Fibroblast of skin of right quadriceps (primary cell): ENCODE measurements at places on chromosomes 1 and 21.

- no peak for DNase-seq
These were observed 47.9 kb upstream of the LAPTM5 start for GRCh38 chr1:30805304-30806003.

DNA sequence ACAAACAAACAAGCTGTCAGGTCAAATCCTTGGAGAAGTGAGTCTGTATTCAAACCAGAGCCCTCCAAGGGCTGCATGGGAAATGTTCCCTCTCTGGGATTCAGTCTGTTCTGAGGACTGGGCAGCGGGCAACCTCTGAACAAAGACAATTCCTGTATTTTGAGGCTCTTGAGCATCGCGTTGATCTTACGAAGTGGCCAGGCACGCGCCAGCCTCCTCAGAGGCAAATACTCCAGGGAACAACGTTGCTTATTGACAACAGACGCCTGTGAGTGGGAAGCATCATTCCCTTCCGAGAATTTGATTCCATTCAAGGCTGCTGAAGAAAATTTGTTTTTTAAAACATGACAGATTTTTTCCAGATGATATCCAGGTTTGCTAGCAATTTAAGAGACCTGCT lies 20.0 kb upstream of the TACSTD2 start:
- DNase-seq = no peak

- DNase-seq = no peak
These were observed 35.7 kb upstream of the CLSTN1 start for GRCh38 chr1:9859281-9860014.

DNA sequence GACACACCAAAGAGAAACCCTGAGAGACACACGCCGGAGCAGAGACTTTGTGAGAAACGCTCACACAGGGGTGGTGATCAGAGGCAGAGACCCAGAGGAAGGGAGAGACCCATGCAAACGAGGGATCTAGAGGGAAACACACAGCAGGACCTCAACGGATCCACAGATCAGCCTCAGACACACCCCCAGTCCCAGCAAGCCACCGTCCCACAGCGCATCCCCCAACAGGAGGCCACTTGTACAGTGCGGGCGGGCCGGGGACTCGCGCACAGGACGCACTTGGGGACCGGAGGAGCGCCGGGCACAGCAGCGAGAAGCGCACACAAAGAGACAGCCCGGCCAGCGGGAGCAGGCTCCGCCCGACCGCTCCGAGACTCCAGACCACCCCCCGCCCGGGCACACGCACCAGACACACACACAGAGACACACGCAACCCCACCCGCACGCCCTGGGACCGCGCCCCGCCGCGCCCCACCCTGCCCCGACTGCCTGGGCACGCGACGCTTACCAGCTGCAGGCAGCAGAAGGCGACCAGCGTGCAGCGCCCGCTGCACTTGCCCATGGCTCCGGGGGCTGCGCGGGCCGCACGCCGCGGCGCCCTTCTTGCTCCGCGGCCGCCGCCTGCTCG lies 587 bp downstream of the NKAIN1 start:
- DNase-seq = no peak

DNA sequence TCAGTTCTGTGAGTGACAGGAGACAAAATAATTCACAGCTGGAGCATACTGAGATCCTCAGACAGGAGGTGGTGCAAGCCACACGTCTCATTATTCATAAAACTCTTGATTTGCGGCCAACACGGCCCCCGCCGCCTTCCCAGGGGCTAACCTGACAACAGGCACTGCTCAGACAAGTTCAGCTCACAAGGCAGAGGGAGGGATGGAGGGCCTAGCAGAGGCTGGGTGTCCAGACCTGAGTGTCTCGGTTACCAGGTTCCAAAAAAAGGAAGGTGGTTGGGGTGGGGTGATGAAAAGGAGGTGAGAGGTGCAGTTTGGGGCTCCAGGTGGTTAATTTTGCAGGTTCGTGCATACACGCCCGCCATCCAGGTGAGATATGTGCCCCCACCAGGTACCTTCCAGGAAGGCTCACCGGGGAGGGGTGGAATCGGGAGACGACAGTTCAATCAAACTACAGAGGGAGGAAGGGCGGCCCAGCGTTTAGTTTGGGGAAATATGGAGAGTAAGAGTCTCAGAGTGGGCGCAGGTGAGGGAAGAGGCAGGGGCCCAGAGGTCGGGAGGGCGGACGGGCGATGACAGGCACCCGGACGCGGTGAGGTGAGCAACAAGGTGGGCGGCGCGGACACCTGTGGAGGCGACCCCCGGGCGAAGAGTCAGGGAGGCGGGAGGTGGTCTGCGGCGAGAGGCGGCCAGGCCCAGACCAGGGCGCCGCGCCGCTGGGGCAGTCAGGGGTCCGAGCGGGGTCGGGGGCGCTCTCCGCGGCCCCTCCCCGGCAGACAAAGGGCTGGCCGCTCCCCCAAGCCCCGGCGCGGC lies 629 bp downstream of the CTNNBIP1 start:
- no peak for DNase-seq

GRCh38 chr1:230857077-230857476 lies 11.2 kb downstream of the C1orf198 start:
- DNase-seq = no peak

- DNase-seq = peak; percentile 89
These were observed 125.0 kb upstream of the JUN start for GRCh38 chr1:58908561-58909560.

- DNase-seq = no peak
These were observed 18.9 kb downstream of the FAAH start for GRCh38 chr1:46412893-46413595.

GRCh38 chr1:229171934-229172333 lies 99.0 kb upstream of the RAB4A start:
- DNase-seq = no peak

GRCh38 chr1:52057876-52058415 lies 1.9 kb downstream of the BTF3L4 start:
- peak; percentile 17 for DNase-seq

DNA sequence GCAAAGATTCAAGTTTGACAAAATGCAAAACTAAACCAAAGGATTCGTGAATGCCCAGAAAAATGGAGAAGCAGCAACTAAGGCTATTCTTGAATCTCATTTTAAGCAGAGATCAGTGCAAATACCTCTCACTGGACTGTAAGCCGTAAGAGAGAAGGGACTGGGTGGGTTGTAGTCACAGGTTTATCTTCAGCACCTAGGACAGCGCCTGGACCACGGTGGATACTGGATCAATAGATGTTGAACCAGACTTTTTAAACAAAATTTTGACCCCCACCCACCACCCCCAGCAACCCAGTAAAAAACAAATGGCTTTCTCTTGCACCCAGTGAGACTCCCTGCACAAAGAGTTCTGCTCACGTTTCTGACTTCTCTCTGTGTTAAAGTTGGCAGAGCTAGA lies 347.1 kb downstream of the AJAP1 start:
- DNase-seq = no peak

DNA sequence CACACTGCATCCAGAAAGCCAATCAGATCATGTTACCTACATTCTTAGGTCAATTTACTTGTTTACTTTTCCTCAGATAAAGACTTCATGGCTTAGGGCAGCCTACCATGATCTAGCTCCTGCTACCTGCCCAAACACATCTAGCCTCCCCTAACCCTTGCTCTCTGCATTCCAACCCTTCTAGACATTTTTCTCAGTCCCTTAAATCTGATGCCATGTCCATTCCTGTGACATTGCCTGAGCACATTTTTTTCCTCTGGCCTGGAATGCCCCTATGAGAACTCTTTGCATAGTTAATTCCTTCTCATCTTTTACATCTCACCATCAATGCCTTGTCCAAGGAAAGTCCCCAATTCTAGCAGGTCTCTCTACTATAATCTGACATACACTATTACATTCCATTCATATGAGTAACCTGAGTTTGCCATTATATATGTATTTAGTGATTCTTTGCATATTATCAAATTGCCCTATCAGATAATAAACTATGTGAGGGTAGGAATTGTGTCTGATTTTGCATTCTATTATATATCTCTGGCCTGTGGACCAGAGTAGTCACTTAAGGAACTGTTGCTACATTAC lies 166.9 kb downstream of the COL11A1 start:
- DNase-seq = peak; percentile 1

DNA sequence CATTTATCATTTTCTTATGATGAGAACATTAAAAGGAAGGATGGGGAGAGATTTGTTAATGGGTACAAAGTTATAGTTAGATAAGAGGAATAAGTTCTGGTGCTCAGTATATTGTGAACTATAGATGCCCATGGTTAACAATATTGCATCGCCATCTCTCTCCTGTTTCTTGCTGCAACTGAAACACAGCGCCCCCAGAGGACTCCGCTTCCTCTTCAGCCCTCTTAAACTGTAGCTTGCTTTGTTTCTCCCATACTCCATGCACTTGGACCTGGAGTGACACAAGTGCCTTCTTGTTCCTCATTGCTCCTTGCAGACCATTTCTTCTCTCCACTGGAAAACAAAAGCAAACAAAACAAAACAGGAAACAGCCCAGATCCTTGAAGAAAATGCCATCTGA lies 70.1 kb upstream of the NTPCR start:
- DNase-seq = peak; percentile 17

- DNase-seq = peak; percentile 45
These were observed 10.4 kb upstream of the KLF17 start for GRCh38 chr1:44108241-44108640.

GRCh38 chr1:201703621-201704438 lies 125.1 kb upstream of the IPO9 start:
- peak; percentile 74 for DNase-seq

- DNase-seq = peak; percentile 30
These were observed 46.3 kb upstream of the IRF2BP2 start for GRCh38 chr1:234656070-234656895.

DNA sequence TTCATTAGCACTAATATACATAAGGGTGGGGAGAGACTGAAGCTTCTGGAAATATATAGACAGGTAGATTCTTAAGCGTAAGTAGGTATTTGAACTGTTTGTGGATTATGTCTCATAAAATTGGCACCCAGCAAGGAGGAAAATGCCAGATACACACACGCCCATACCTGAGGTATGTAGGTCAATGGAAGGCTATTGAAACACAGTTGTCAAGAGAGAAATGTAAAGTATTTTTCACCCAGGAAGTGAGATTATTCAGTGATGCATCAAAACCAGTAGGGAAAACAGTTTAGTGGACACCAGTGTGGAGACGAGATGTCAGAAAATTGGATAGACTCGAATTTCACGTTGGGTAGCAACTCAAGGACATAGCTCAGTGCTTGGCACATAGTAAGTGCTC lies 4.7 kb upstream of the RSPH1 start:
- no peak for DNase-seq

DNA sequence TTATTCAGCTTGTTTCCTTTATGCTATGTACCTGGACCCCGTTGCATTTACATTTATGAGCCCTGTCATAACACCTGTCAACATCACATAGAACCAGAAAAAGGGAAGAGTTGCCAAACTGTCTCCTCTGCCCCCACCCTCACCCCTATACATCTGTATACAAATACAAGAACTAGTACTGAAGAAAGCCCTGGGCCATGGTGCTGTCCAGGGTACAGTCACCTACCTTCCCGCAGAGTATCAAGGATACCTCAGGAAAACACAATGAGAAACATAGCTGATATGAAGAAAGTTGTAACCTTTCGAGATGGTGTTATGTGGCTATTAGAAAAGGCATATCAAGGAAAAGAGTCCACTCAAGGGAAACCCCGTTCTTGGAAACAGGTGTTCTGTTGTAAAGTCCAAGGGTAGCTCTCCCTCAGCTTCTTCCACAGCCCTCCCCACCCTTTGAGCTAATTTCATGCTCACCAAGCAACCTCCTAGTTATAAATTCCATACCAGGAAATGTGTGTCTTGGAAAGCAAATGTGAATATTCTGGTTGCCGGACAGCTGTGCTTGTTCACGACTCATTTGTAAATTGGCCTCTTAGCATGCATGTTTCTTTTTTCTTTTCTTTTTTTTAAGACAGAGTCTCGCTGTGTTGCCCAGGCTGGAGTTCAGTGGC lies 16.7 kb upstream of the AVPR1B start:
- DNase-seq = no peak

- no peak for DNase-seq
These were observed 2.4 kb upstream of the E2F2 start for GRCh38 chr1:23533246-23534023.

DNA sequence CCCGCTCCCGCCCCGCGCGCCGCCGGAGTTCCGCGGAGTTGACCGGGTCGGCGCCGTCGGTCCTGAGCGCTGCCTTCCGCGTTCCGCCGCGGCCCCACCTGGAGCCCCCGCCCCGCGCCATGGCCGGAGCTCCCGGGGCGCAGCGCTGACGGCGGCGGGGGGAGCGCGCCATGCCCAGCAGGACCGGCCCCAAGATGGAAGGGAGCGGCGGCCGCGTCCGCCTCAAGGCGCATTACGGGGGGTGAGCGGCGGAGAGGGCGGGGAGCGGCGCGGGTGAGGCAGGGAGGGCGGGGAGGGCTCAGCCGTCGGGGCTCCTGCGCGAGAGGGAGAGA lies 216 bp downstream of the PRKCZ start:
- no peak for DNase-seq

DNA sequence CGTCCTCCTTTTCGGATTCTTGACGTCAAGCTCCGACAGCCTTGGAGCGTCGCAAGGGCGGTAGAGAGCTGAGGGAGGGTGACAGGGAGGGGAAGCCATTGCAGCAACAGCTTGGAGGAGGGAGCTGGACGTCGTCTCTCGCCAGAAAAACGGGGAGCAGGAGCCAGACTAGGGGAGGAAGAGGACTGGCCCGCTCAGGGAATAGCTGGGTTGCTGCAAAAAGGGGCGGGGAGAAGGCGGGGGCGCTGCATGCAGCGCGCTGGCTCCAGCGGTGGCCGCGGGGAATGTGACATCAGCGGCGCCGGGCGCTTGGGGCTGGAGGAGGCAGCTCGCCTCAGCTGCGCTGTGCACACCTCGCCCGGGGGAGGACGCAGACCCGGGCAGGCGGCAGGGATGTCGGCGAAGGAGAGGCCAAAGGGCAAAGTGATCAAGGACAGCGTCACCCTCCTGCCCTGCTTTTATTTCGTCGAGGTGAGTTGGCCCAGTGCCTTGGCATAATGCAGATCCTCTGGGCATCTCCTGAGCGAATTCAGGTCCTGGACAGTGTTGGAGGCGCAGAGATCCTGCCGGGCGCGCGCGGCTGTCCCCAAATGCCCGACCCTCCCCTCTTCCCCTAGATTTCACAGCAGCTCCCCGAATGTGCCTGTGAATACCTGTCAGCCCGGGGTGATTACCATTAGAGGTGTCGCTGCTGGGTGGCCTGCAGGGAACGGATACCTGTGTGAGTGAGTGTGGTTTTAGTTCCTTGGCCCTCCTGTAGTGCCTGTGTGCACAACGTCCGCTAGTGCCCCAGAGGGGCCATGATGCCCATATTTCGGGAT lies at the start of gene PLPPR4:
Gene PLPPR4, plus strand, starts transcription at position 292 of the 821 bp plus-strand sequence. Its CDS starts 102 bp downstream, at position 394.
- peak; percentile 42 for DNase-seq

- no peak for DNase-seq
These were observed 82.4 kb downstream of the KIF14 start for GRCh38 chr1:200538179-200538578.

- no peak for DNase-seq
These were observed 446.9 kb downstream of the NEGR1 start for GRCh38 chr1:71835442-71835813.

GRCh38 chr1:24978383-24979032 lies 48.4 kb upstream of the RUNX3 start:
- no peak for DNase-seq

GRCh38 chr1:41109310-41110197 lies 88.0 kb upstream of the SLFNL1 start:
- peak; percentile 90 for DNase-seq
